ENCODE measurements at places on chromosomes 12 and 14.

GRCh38 chr12:57767305-57767698 lies 424 bp upstream of the CYP27B1 start:
- DNase-seq = no peak

DNA sequence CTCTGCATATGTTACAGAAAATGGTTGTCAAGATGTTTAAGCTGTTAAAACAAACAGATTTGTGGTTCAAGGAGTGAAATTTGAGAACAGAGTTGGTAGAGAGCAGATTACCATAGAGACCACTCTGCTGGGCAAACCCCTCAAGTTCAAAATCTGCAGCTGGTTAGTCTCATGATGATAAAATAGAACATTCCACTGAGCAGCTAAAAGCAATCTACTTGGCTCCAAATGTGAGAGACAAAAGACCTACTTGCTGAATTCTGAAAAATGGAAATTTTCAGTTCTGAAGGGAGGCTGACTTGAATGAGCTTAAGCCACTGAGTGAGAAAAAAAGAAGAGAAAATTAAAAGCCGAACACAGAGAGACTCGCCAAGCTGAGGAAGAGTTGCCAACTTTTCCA lies 519.3 kb downstream of the NOVA1 start:
- DNase-seq = no peak

- DNase-seq = no peak
These were observed 85.6 kb downstream of the FOXN3 start for GRCh38 chr14:89331398-89331797.

DNA sequence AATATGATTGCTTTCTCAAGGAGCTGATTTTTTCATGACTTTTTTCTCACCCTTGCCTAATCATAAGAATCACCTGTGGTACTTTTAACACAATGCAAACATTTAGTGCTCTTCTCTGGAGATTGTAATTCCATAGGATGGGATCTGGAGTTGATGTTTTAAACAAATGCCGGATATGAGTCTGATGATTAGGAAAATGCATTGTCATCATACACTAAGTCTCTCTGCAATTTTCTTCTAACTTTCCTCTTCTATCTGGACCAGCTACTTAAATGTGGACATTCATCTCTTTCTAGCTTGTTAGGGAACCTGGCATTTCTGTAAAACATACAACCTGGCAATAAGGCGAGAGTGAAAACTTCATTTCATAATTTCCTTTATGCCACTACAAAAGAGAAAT lies 23.5 kb downstream of the PMCH start:
- DNase-seq = no peak

DNA sequence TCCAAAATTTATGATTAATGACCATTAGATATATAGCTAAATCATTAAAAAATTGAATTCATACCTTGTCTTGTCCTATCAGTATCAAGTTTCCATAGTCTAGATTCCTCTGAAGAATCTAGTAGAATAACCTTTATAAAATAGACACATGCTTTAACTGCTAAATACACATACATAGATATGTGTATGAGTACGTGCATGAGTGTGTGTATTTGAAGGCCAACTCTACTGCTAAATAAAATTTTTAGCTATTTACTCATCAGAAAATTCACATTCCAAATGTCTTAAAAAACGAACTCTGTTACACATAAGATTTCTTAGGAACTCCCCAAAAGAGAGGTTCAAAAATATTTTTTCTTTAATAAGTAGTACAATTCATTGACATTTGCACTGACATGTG lies 233.0 kb downstream of the SSPN start:
- no peak for DNase-seq

DNA sequence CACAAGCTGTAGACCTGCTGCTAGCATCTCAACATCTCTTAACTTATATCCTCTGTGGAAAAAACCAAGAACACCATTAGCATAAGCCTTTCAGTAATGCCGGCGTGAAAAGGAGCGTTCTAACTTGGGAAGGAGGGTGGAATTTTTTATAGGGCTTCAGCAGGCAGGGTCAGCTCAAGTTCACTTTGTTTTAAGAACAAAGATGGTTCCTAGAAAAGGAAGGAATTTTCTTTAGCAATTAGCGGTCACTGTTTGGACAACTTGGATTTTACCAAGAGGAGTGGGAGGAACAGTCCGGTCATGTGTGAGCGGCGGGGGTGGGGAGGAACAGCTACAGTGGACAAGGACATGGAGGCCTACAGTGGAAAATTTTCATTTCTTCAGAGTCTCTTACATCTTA lies 35.9 kb downstream of the BBS10 start:
- no peak for DNase-seq

DNA sequence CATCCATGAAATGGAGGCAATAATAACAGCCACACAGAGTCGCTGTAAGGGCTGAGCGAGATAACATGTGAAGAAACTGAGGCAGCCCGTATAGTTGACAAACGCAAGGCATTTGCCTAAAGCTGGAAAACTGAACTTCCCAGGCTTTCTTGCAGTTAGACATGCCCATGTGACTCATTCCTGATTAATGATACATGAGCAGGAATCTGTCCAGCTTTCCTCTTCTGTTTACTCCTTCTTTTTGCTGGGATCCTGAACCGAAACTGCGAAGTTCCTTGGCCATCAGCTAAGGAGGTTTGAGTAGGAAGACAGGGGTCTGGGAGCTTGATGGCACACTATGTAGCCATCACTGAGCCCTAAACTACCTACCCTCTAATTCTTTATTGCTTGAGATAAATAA lies 52.2 kb downstream of the ST8SIA1 start:
- DNase-seq = no peak

- no peak for DNase-seq
These were observed 159.3 kb downstream of the TTC7B start for GRCh38 chr14:90656973-90657372.

- no peak for DNase-seq
These were observed 19.4 kb upstream of the IFNG start for GRCh38 chr12:68178774-68179439.

- DNase-seq = no peak
These were observed 4.5 kb upstream of the SETD1B start for GRCh38 chr12:121799156-121799841.

- DNase-seq = no peak
These were observed 63.1 kb downstream of the A2M start for GRCh38 chr12:9052610-9053009.

GRCh38 chr12:11981121-11981733 lies 89.5 kb upstream of the BCL2L14 start:
- DNase-seq = no peak

- no peak for DNase-seq
These were observed 9.1 kb downstream of the GPR19 start for GRCh38 chr12:12686925-12687324.

DNA sequence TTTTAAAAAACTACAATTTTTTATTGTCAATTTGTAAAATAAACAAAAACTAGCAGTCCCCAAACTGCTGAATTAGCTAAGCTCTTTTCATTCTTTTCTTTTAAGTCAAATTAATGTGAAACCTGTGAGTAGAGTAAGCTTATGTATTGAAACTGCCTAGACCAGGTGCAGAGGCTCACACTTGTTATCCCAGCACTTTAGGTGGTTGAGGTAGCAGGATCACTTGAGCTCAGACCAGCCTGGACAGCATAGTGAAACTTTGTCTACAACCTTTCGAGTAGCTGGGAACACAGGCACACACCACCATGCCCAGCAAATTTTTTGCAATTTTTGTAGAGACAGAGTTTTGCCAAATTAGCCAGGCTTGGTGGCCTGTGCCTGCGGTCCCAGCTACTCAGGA lies 26.4 kb downstream of the SCFD1 start:
- DNase-seq = no peak

GRCh38 chr12:110948041-110948440 lies 27.7 kb upstream of the MYL2 start:
- no peak for DNase-seq

GRCh38 chr12:65329721-65330120 lies 51.2 kb downstream of the MSRB3 start:
- no peak for DNase-seq

- DNase-seq = no peak
These were observed 1546.9 kb upstream of the TMEM132C start for GRCh38 chr12:126719912-126720705.

DNA sequence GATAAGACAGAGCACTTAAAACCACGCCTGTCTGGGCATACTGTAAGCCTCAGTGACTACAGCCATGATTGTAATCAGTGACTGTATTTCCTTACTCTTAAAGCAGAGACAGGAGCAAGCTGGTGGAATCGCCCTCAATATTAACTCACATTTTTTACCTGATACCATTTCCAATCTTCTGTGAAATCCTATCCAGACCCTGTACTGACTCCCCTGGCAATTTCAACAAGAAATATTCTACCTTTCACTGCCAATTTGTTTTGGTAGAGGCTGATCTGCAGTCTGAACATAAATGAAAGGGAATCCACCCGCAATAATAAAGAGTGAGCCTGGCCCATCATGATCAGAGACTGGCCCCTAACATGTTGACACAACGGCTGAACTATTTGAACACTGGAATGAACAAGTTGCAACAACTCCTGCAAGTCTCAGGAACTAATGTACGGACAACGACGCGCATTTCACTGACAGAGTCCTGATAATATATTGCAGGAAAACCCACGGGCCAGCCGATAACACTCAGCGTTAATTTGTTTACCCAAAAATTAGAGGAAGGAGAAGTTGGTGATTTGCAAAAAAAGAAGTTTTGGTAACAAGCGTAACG lies 195.5 kb upstream of the BTG1 start:
- no peak for DNase-seq

DNA sequence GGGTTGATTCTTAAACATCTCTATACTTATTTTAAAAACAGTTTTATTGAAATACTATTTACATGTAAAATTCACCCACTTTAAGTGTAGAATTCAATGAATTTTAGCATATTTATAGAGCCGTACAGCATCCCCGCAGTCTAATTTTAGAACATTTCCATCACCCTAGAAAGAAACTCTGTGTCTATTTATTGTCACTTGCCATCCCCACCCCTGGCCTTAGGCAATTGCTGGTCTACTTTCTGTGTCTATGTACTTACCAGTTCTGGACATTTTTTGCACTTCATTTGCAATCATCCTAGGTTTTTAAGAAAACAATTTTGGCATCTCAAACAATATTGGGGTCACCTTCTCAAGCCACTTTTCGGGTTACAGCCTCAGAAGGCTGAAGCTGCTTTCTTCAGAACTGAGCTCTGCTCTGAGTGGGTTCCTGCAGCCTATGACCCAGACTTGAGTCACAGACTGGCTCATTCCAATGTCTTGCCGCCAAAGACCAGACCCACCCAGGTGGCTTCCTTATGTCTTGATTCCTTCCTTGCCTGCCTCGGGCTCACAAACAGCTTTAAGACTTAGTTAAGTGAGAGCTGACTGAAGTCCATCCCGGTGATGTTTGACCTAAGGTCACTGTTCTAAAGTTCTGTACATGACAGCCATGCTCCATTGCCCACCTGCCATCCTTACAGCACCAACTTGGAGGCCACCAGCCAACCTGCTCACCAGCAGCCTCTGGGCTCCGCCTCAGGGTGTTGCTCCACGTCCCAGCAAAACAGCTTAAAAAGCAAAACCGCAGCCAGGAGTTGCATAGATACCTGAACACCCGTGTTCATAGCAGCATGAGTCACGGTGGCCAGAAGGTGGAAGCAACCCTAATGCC lies 131.5 kb downstream of the CHST11 start:
- DNase-seq = no peak

DNA sequence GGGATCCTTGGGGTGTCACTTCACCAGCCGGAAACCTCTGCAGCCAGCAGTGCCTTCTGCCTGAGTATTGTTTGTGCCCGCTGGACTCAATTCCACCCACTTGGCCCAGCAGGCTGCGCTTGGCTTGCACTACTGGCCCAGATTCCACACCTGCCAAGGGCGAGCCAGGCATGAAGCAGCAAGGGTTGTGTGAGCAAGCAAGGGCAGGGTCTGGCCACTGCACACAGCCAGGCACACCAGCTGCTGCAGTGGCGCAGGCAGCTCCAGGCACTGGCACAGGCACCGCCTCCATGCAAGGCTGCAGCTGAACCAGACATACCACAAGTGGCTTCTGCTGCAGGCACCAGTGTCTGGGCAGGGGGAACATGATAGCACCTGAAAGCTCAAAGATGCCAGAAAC lies 99.5 kb downstream of the NUAK1 start:
- DNase-seq = no peak

DNA sequence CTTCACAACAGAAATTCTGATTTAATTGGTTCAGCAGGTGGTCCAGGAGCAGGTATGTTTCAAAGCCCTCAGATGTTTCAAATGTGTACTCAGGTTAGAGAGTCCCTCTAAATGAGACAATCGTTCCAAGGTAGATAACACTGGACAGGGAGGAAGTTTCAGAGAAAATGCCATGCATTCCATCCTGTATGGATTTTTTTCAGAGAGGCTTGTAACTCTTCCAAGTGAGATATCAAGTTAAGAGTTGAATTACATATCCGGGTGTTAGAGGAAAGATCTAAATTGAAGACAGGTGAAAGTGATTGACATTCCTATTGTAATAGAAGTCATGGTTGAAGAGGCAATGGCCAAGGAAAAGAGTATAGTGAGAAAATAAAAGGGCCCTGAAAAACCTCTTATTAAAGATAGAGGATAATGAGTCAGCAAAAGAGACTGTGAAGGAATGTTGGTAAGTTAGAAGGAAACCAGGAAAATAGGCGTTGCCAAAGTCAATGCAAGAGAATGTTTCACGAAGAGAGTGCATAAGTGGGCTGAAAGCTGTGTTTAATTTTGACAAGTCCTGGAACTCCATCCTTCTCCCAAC lies 105.8 kb downstream of the BMP4 start:
- no peak for DNase-seq

DNA sequence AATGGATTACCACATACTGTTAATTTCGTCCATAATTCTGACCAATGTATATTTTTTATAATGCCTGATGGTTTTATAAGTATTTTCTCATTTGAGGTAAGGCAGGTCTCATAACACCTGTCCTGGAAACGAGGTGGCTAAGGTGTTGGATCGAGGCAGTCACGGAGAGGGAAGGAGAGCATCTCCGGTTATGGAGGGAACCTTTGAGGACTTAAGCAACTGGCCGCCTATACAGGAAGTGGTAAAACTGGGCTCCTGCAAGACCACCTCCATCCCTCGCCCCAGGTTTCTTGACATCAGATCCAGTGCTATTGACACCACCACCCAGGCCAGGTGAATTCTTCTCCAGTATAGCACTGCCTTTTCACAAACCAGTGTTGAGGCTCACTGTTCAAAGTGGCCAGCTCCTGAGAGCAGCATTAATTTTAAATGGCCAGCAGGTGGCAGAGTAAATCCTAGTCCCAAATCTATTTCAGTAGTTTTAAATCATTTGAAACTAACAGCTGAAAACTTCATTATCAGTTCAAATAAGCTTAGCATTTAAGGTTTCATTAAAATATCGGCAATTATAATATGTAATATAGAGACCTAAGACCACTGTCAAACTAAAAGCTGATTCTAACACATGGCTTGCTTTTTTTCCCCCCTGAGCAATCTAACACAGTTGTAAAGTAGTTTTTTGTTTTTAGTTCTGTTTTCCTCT lies 100.8 kb downstream of the PPM1A start:
- no peak for DNase-seq

Data from GF-D8 (cell line).